NB4 (cell line): ENCODE measurements at places on chromosomes 7 and 10.

DNA sequence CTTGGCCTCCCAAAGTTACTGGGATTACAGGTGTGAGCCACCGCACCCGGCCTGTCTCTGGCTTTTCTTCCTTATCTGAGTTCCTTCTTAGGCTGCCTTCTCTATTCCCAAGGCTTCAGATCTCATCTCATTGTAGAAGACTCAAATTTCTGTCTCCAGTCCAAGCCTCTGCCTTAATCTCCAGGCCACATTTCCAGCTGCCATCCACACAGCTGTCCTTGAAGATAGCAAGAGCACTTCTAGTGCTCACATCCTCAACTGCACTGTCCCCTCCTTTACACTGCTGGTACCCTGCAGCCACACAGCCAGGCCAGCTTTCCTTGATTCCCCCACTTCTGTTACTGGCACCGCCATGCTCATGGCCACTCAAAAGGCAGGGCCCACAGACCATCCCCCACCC, 35.6 kb downstream of the POLL start:
- no peak for DNase-seq

GRCh38 chr10:4678951-4679671, 146.9 kb upstream of the AKR1E2 start:
- DNase-seq: no peak

- DNase-seq: peak; percentile 74
Measured at GRCh38 chr7:116097365-116098009, 66.9 kb upstream of the TFEC start.

GRCh38 chr10:6513476-6513875, 66.6 kb downstream of the PRKCQ start:
- DNase-seq: no peak

DNA sequence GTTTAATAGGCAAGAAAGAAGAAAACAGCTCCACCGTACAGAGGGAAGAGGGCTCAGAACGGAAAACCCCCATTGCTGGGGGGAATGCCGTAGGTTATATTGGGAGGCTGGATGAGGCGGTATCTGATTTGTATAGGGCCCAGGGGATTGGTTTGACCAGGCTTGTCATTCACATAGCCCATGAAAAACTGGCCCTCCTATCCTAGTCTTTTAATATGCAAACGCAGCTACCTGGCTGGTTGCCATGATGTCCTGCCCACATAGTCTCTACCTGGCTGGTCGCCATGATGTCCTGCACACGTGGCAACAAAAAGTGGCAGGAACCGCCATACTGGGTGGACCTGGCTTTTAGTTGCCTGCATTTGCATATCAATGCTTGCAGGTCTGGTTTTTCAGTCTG, 84.7 kb downstream of the AUTS2 start:
- no peak for DNase-seq

DNA sequence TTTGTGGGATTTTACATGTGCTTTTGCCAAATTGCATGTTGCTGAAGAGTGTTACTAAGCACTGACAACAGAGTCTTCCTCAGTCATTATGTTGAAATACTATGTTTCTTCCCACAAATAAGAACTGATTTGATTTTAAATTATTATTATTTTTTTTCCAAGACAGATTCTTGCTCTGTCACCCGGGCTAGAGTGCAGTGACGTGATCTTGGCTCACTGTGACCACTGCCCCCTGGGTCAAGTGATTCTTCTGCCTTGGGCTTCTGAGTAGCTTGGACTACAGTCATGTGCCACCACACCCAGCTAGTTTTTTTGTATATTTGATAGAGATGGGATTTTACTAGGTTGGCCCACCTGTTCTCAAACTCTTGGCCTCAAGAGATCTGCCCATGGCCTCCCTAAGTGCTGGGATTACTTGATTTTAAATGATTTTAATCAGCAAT, 42.3 kb downstream of the MINPP1 start:
- DNase-seq: peak; percentile 4

- DNase-seq: no peak
Measured at GRCh38 chr10:106615081-106615480, 549.4 kb downstream of the SORCS1 start.

DNA sequence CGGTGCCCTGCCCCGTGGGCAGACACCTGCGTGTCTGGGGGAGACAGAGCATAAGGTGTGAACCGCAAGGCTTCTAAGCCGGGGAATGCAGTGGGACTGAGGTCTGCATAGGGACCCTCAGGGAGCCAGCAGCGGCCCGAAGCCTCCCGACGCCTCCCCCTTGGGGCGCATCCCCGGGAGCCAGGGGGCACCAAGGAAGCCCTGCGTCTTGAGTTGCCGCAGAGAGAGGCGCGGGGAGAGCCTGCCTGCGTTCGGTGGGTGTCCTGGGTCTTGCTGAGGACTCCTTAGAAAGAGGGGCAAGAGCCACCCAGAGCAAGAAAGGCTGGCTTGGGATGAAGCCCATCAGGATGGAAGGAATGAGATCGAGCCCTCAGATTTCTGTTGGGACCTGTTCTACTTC, 18.2 kb upstream of the UNCX start:
- no peak for DNase-seq

DNA sequence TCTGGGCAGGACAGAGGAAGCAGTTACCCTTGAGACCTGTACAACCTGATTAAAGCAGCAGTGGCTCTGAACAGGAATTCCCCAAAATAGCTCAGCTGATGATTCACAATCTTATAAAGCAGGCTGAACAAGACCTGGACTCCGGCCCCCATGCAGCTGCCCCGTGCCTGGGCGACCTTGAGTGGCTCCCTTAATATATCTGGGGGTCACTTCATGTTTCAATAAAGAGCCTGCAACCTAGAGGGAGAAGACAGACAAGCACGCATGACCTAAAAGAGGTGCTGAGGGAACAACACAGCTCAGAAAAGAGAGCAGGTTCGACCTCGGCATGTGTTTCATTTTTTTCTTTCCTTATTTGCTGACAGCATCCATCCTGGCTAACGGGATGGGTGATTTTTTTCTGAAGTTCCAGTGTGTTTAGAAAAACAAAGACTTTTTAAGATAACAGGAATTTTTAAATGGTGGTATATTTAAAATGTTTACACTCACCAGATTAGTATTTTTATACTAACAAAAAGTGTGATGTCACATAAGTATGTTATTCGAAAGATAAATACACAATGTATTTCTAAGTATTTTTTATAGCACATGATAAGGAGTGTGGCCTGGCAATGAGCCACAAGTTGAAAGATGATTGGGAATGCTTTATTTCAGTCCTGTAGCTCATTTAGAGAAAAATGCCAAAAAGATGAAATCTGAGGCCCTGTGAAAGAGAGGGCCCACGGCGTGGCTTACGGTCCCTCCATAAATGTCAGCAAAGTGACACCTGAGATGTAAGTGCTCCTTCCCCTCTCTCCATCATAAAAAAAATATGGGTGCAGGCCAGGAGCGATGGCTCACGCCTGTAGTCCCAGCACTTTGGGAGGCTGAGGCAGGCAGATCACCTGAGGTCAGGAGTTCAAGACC, 161.3 kb downstream of the SLIT1 start:
- peak; percentile 26 for DNase-seq

GRCh38 chr7:101826081-101826835, 8.8 kb downstream of the CUX1 start:
- no peak for DNase-seq

DNA sequence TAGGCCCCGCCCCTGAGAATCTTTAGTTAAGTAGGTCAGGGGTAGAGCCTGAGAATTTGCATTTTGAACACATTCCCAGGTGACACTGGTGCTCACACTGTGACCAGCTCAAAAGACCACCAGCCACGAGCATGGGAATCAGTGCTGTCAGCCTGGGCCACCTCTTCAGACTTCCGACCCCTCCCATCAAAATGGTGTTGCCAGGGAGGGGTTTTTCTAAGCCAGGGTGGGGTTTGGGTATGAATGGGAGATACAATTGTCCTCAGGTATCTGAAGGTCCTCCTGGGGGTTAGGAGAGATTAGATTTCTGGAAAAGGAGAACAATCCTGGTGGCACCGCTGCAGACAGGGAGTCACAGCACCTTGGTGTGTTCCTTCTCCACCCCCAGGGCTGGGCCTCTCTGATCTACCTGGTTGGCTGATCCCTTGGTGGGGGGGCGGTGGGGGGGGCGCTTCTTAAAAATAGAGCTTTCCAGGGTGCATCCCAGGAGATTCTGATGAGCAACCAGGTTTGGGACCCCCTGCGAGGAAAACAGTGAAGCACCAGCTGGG, 111.5 kb upstream of the ANLN start:
- DNase-seq: no peak

DNA sequence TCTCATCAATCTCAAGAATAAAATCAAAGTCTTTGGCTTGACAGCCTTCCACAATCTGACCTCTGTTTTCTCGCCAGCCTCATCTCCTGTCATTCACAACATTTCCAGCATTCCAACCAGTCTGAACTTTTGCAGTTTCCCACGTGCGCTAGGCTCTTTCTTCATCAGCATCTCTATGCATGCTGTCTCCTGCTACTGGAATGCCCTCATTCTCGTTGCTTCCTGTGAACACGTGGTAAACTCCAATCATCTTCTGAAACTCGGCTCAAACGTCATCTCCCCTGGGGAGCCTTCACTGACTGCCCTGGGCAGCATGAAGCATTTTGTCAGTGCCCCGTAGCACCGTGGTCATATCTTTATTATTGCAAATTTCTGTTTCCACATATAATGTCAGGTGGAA, 12.2 kb upstream of the RSBN1L start:
- DNase-seq: no peak

- DNase-seq: no peak
Measured at GRCh38 chr10:110883924-110884323, 12.2 kb downstream of the PDCD4 start.

DNA sequence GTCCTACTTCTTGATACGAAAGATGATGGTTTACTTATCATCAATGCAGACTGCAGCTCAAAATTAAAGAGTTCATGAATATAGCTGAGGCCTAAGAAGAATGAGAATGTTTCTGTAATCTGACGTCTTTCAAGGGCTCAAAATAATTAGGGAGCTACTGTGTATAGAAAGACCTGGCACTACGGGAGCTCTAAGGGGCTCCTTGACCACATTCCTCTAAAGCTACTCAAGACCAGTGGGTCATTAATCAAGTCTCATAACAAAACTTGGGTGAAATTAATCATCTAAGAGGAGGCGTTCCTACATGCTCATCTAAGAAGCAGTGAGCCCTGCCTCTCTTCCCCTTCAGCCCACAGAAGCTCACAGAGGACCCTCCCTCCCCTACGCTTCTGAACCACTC, 863.8 kb upstream of the AUTS2 start:
- no peak for DNase-seq

DNA sequence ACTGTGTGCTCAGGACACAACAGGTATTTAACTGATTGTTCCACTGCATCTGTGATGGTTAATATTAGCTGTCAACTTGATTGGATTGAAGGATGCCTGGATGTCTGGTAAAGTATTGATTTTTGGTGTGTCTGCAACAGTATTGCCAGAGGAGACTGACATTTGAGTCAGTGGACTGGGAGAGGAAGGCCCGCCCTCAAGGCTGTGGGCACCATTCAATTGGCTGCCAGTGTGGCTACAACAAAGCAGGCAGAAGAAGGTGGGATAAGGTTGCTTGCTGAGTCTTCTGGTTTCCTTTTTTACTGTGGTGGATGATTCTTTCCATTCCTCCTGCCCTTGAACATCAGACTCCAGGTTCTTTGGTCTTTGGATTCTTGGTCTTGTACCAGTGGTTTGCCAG, 137.1 kb upstream of the FAM13C start:
- no peak for DNase-seq

- DNase-seq: no peak
Measured at GRCh38 chr7:7672545-7673239, 32.1 kb downstream of the UMAD1 start.

GRCh38 chr10:96889415-96890171, 57.5 kb downstream of the LCOR start:
- no peak for DNase-seq

DNA sequence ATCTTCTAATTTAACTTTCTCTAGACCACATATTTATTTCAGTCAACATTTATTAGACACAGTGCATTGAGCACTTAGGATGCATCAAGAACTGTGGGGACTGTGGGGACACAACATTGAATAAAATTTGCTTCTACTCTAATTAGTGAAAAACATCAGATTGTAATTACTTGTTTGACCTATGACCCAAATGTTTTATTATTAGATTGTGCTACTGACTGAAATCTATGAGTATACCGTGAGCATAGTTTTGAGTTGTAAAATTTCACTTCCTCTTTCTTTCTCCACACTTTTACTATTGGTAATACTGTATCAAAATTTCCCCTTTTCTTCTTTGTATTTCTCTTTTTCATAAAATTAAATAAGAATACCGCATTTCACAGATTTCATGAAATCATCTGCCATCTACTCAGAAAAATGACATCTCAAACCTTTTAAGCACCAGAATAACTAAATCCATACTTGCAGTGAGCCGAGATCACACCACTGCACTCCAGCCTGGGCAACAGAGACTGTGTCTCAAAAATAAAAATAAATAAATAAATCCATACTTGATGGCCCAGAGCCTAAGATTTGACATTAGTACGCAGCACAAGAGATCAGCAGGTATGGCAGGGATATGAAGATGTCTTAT, 25.4 kb upstream of the INPP5F start:
- peak; percentile 53 for DNase-seq

DNA sequence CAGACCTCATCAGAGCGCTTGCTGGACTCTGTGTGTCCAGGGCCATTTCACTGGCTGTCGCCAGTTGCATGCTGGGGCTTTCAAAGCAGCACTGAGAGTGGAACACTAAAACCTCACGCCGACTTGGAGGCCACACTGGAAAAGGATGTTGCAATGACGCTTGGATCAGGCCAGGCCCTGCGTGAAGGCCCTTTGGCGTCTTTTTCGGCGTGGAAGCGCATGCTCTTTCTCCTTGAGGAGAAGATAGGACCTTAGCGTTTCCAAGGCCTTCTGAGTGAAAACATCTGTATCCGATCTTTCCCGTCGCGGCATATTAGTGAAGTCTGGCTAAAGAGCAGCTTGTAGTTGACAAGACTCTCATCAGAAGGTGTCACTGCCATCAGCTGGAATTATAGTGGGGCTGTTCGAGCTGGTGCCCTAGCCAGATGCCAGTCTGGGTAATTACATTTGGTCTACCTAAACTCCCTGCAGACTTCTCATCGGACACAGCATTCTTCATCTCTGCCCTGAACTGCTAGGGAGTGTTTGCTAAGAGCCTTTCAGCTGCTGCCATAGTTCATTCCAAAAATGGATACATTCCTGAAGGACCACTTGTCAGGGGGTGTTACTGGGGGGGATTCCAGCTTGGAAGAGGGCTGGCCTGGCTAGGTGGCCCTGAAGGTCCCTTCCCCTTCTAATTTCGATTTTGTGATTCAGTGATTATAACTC, 167.7 kb upstream of the TCF7L2 start:
- no peak for DNase-seq

- DNase-seq: no peak
Measured at GRCh38 chr10:133110609-133111275, 23.0 kb downstream of the ADGRA1 start.
